ENCODE measurements at places on chromosomes 7 and 10.

DNA sequence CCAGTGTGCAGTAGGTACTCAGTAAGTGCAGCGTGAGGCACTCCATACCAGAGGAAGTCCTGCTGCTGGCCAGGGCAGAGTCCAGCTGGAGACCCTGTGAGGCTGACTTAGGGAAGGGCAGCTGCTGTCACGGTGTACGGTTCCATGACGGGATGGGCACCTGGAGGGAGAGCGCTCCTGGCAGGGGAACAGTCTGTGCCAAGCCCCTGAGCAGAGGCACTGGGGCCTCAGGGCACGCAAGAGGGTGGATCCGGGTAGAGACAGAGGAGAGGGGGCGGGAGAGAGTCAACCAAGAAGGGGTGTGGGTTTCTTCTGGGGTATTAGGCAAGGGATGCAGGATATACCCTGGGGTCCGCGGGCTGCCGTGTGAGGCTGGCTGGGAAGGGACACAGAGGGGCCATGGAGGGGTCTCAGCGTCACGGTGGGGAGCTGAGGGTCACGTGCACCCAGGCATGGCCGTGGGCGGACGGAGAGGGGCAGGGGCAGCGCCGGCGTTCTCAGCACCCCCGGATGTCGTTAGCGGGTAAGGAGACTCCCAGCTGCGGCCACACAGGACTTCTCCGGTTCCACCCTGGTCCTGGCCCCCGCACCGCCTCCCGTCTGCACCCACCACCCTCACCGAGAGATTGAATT lies 70.5 kb downstream of the MICALL2 start:
- DNase-seq = no peak

DNA sequence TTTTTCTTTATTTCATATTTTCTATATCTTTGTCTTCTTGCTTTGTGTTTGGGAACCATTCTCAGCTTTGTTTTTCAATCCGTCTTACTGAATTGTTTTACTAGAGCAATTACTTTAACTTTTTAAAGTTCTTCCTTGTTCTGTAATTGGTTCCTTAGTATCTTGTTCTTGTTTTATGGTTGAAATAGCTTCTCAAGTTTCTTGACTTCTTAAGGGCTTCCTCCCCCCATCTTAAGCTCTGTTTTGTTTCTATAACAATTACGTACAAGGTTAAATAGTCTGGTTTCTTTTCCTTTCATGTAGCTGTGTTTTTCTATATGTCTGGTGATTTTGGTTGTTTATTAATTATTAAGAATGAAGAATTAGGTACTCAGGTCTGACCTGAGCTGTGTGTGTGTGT lies 158.0 kb downstream of the SDHAF3 start:
- no peak for DNase-seq

DNA sequence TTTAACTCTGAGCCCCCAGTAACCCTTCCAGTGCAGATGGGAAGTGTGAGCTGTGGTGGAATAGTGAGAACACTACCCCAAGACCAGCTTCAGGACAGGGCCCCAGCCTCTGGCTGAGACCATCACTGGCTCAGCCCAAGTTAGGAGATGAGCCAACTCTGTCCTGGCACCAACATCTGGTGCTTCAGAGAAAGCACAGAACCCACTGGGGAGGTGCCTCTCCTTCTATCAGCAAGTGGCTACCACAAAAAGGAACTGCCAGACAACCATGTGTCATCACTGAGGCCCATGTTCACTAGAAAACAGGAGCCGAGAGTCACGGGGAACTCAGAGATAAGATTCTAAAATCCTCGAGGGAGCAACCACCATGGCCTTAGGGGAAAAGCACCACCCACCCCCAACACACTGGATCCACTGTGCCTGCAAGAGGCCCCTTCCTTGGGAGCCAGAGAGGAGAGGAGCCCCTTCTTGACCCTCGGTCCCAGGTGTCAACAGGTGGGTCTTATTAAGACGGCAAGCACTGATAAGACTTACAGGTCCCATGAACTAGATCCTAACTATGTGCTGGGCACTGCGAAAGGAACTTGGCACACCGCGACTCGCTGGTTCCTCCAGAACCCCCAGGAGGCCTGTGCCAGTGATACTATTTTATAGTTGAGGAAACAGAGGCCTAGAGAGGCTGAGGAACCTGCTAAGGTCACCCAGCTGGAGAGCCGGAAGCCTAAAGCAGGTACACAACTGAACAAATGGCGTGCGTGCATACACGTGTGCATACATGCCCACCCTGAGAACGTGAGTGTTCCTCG lies 102.7 kb downstream of the FAM53B start:
- DNase-seq = no peak

- DNase-seq = no peak
These were observed 80.1 kb upstream of the LRRN3 start for GRCh38 chr7:111010798-111011197.

DNA sequence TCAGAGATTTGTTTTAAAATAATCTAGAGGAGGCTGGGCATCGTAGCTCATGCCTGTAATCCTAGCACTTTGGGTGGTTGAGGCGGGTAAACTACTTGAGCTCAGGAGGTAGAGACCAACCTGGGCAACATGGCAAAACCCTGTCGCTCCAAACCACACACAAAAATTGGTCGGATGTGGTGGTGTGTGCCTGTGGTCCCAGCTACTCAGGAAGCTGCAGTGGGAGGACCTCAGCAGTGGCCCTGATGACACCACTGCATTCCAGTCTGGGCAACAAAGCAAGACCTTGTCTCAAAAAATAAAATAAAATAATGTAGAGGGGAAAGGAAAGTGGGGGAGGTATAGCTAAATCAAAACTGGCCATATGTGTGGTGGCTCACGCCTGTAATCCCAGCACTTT lies 13.9 kb upstream of the PPP3CB start:
- no peak for DNase-seq

DNA sequence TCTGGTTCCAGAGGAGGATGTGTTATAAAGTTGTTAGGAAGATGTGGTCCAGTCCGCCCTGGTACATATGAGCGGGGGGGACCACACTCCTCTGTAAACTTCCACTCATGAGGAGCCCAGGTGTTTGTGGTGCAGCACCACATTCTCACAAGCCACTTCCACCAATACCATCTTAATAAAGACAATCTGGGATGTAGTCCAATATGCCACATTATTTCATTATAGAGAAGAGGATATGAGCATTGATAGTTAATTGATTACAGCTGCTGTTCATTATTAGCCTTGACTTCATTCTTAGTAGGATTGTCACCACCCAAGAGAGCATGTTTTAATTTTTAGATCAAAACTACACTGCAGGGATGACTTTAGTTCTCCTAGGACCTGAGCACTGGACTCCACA lies 40.5 kb downstream of the ERCC6 start:
- DNase-seq = no peak
